Ascending aorta (tissue), 2 donors: ENCODE measurements at places on chromosomes 13 and 19. TPM values are rescaled to one million over a fixed set of nuclear protein-coding genes. Genes with fewer than 3 reads are reported as not detected.
A peak's percentile ranks its signal among the peaks of the same experiment; 100 is the strongest.

USHBP1 gene
- total RNA-seq: 12.3 TPM

ATP11A gene
- 50.1 TPM for total RNA-seq

- DNase-seq: no peak
- peaks cover 12% of the 10 kb centered on the region for H3K4me1 ChIP-seq
- H3K27ac ChIP-seq: no peak overlapping the region
- H3K4me3 ChIP-seq: no peak overlapping the region
- H3K27me3 ChIP-seq: no peaks in the 10 kb centered on the region
- peaks cover 21% of the 10 kb centered on the region for H3K36me3 ChIP-seq
Measured at GRCh38 chr13:98478189-98479129, 98.4 kb downstream of the STK24 start.

CLDND2 gene
- total RNA-seq: not detected

DNA sequence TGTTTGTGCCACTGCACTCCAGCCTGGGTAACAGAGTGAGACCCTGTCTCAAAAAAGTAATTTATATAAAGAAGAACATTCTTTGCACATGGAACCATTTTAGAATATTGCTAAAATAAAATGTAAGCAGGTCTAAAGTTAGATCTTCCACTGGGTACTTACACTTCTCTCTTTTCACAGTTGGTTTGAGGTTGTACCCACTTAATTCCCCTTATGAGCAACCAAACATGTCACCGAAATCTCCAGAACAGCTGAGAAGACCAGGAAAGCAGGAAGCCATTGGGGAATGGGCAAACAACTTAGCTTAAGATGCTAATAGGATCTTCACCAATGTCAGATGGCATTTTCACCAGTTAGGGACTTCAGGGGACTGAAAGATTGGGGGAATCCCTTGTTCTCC is 18.8 kb downstream of the NLRP4 start:
- no peak for DNase-seq
- H3K27ac ChIP-seq: no peak overlapping the region
- H3K4me1 ChIP-seq: no peaks in the 10 kb centered on the region
- no peak overlapping the region for H3K4me3 ChIP-seq

- peak; percentile 99 for DNase-seq
- peaks cover 10% of the 10 kb centered on the region for H3K4me1 ChIP-seq
- H3K27me3 ChIP-seq: no peaks in the 10 kb centered on the region
- H3K4me3 ChIP-seq: peak within 1 kb of the TSS; percentile 73
- peaks cover 8% of the 10 kb centered on the region for H3K36me3 ChIP-seq
Measured at GRCh38 chr19:49453013-49453756, at the start of gene ALDH16A1. TSS of gene ALDH16A1 (plus strand) at chr19:49453225. CDS start at chr19:49453332, 107 bp downstream.

DNA sequence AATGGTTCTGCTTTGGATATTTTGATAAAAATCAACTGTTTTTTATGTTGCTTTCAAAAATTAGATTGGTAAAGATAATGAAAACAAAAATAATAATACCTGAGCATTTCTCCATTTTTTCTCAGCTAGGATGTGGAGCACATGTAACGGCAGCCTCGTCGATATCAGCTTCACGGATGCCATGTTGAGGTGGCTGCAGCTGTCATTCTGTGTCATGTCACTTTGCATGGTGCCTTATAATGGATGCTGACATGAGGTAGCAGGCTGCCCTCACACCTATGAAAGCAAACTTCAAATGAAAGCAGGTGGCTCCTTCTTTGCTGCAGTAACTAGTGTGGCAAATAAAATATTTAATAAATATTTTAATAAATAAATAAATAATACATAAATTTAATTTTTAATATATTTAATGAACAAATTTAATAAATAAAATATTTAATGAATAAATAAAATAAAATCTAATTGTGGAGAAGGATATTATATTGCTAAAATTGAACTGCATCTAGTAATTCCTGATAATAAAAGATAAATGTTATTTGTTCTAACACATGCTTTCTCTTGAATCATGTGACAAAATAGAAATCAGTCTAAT is 955.7 kb upstream of the SLC10A2 start:
- no peak overlapping the region for H3K27ac ChIP-seq
- H3K27me3 ChIP-seq: no peaks in the 10 kb centered on the region
- no peaks in the 10 kb centered on the region for H3K36me3 ChIP-seq
- no peaks in the 10 kb centered on the region for H3K4me1 ChIP-seq
- DNase-seq: no peak
- no peak overlapping the region for H3K4me3 ChIP-seq

CD79A gene
- total RNA-seq: not detected

TRPM4 gene
- 63.4 TPM for total RNA-seq

- H3K27me3 ChIP-seq: no peaks in the 10 kb centered on the region
- no peak overlapping the region for H3K27ac ChIP-seq
- H3K4me1 ChIP-seq: no peaks in the 10 kb centered on the region
- H3K36me3 ChIP-seq: no peaks in the 10 kb centered on the region
- DNase-seq: no peak
Measured at GRCh38 chr13:21932578-21932977, 261.7 kb downstream of the FGF9 start.

LENG9 gene
- total RNA-seq: 10.1 TPM

DNA sequence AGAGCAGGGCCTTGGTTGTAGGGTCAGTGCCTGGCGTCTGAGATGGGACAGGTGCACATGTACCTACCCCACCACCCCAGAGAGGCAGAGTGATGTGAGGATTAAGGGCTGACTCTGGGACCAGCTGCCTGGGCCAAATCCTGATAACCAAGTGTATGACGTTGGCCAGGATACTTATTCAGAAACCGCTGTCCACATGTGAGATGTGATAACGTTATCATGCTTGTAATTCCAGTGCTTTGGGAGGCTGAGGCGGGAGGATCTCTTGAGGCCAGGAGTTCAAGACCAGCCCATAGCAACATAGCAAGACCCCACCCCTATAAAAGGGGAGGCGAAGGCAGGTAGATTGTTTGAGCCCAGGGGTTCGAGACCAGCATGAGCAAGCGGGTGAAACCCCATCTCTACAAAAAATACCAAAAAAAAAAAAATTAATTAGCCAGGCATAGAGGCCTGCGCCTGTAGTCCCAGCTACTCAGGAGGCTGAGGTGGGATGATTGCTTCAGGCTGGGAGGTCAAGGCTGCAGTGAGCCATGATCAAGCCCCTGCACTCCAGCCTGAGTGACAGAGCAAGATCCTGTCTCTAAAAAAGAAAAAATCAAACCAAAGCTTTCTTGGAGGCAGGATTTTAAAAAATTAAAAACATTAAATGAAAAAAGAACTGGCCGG is 10.0 kb downstream of the ADGRE5 start:
- H3K36me3 ChIP-seq: peaks cover 77% of the 10 kb centered on the region
- no peak for DNase-seq
- no peak overlapping the region for H3K4me3 ChIP-seq
- no peaks in the 10 kb centered on the region for H3K4me1 ChIP-seq

- H3K4me1 ChIP-seq: peaks cover 5% of the 10 kb centered on the region
- H3K4me3 ChIP-seq: peak overlapping the region; percentile 84
- DNase-seq: no peak
- peak overlapping the region; percentile 96 for H3K27ac ChIP-seq
- no peaks in the 10 kb centered on the region for H3K36me3 ChIP-seq
Measured at GRCh38 chr13:94548382-94548781, 47.6 kb downstream of the TGDS start.

DNA sequence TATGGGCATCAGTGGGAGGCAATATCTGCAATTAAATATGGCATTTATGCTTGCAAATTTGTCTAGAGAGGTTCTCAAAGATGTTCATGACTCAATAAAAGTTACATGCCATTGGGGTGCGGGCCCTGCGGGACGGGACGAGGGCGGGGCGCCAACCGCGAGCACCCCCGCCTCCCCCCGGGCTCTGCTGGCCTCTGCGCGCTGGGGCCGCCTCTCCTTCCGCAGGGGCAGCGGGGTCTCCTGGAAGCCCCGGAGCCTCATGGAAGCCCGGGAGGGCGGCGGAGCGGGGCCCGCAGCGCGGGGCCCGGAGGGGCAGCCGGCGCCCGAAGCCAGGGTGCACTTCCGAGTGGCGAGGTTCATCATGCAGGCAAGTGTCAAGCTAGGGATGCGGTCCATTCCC is 179.2 kb downstream of the TPTE2 start:
- no peak for DNase-seq
- no peaks in the 10 kb centered on the region for H3K4me1 ChIP-seq
- no peaks in the 10 kb centered on the region for H3K36me3 ChIP-seq
- no peak overlapping the region for H3K27ac ChIP-seq

DNA sequence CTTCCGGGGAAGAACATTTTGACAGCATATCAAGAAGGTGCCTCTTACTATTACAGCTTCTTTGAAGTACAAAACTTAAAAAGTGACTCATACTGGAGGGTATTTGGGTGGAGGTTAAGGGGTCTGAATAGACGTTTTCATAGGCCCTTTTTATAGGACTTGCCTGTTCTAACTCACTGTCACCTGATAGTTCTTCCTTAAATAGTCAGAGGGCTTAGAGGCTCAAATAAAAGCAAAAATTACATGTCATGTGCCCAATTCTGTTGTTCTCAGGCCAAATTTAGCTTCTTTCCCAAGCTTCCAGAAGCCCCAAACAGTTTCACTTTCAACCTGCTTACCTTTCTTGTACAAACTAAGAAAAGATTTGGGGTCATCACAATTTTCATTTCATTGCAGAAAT is 16.1 kb upstream of the SLC46A3 start:
- DNase-seq: no peak
- H3K4me3 ChIP-seq: no peak overlapping the region
- H3K4me1 ChIP-seq: no peaks in the 10 kb centered on the region
- no peak overlapping the region for H3K27ac ChIP-seq

GRCh38 chr13:22076658-22077057 is 405.8 kb downstream of the FGF9 start:
- H3K4me3 ChIP-seq: no peak overlapping the region
- H3K27ac ChIP-seq: no peak overlapping the region
- no peaks in the 10 kb centered on the region for H3K27me3 ChIP-seq
- H3K36me3 ChIP-seq: no peaks in the 10 kb centered on the region
- no peaks in the 10 kb centered on the region for H3K4me1 ChIP-seq

LRRC25 gene
- total RNA-seq: 6.9 TPM

MAP4K1 gene
- 15.1 TPM for total RNA-seq

SPACA4 gene
- total RNA-seq: not detected

DNA sequence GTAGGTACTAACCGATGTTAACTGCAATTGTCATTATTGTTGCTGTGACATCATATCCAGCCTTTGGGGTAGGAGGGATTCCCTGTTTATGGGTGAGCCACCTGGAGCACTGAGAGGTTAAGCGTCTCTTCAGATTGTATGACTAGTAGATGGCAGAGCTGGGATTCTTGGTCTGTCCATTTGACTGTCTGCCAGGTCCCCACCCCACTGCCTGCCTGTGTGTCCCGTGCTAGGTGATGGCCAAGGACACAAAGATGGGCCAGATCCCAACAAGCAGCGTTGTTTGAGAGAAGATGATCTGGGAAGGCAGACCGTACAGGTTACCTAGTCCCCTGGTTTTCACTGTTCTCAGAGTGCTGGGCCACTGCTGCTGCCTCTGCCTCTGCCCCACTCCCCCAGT is 16.6 kb downstream of the PPP2R1A start:
- H3K27me3 ChIP-seq: no peaks in the 10 kb centered on the region
- H3K36me3 ChIP-seq: peaks cover 81% of the 10 kb centered on the region
- DNase-seq: no peak

DNA sequence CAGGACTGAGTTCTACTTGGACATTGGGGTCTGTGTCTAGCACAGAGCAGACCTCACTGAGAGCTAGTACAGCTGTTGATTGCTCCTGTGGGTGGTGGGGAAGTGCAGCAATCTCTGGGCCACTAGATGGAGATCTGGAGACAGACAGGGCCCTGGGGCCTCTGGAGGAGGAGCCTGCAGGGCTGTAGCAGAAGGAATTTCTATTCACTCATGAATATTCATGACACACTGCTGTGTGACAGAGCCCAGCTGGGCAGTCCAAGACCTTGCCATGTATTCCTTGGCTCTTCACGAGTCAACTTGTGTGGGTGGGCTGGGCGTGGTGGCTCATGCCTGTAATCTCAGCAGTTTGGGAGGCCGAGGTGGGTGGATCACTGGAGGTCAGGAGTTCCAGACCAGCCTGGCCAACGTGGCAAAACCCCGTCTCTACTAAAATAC is 37.5 kb downstream of the SUGP2 start:
- no peak overlapping the region for H3K27ac ChIP-seq
- H3K4me3 ChIP-seq: no peak overlapping the region
- no peak for DNase-seq
- H3K36me3 ChIP-seq: peaks cover 75% of the 10 kb centered on the region
- H3K4me1 ChIP-seq: no peaks in the 10 kb centered on the region

ZNF552 gene
- 6.9 TPM for total RNA-seq

CYSLTR2 gene
- total RNA-seq: 1.2 TPM

HIPK4 gene
- not detected for total RNA-seq

DNA sequence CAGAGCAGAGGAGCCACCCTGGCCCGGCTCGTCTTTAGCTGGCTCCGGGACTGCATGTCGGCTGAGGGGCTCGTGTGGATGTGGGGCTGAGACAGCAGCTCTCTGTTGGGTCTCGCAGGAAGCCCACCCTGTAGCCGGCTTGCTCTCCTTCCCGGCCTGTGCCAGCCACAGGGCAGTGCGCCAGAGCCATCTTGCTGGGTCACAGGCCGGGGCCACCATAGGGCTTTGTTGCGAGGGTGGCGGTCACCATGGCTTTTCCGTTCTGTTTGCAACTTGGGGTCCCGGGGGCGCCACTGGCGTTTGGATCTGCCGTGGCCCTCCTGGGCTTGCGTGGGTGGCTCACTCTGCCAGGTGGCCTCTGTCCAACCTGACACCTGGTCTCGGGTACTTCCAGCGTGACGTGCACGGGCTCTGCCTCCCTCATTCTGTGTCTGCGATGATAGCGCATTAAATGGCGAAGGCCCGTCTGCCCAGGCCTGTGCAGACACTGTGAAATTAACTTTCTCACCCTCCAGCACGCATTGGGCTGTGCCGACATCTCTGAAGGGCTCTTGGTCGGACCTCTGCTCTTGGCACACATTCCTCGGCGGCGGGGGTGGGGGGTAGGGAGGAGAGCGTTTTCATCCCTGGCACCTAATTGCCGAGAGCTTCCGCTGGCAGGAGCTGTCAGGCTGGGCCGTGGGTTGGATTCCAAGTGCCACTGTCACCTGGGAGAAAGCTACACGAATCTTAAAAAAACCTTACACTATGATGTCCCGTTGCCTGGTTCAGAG is 95.1 kb downstream of the KDM4B start:
- peaks cover 11% of the 10 kb centered on the region for H3K36me3 ChIP-seq
- H3K27ac ChIP-seq: no peak overlapping the region
- H3K4me3 ChIP-seq: no peak overlapping the region
- H3K27me3 ChIP-seq: no peaks in the 10 kb centered on the region
- H3K4me1 ChIP-seq: peaks cover 3% of the 10 kb centered on the region
- no peak for DNase-seq
